ENCODE measurements at places on chromosomes 1 and 21. TPM values are rescaled to one million over a fixed set of nuclear protein-coding genes. Genes with fewer than 3 reads are reported as not detected.

DNA sequence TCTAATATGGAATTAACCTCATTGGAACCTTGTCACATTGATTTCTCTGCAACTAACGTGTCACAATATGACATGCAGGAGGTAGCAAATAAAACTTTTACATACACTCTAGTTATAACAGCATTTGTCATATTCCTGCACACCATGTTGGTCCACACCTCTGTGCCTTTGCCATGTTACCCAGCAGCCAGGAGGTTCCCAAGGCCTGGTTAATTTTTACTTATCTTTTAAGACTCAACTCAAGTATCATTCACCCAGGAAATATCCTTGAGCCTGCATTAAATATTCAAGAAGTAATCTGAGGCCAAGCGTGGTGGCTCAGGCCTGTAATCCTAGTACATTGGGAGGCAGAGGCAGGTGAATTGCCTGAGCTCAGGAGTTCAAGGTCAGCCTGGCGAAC lies 447.2 kb upstream of the NR5A2 start:
- no peaks in the 10 kb centered on the region for H3K4me1 ChIP-seq
- H3K4me3 ChIP-seq: no peak overlapping the region
- H3K27ac ChIP-seq: no peak overlapping the region
- no peaks in the 10 kb centered on the region for H3K27me3 ChIP-seq
- DNase-seq: no peak
- no peaks in the 10 kb centered on the region for H3K36me3 ChIP-seq

DNA sequence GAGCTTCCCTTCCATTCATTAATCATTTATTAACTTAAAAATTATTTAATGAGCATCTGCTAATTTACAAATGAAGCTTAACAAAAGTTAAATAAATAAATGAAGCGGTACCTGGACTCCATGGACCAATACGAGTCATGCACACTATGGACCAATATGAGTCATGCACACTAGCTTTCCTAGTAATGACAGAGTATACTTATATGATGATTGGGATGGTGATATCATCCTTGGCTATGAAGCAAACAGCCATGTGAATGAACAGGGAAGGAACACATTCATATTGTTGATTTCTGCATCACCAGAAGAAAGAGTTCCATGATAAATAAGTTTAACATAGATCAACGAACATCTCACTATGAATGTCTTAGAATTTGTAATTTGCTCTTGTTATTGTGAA lies 109.9 kb downstream of the SPAG17 start:
- H3K4me3 ChIP-seq: no peak overlapping the region
- DNase-seq: no peak
- H3K27ac ChIP-seq: no peak overlapping the region
- no peaks in the 10 kb centered on the region for H3K27me3 ChIP-seq

- no peaks in the 10 kb centered on the region for H3K4me1 ChIP-seq
- H3K27me3 ChIP-seq: no peaks in the 10 kb centered on the region
- peaks cover 31% of the 10 kb centered on the region for H3K36me3 ChIP-seq
- DNase-seq: no peak
- H3K27ac ChIP-seq: no peak overlapping the region
Measured at GRCh38 chr1:236836157-236836556, 41.1 kb downstream of the MTR start.

- no peak overlapping the region for H3K27ac ChIP-seq
- H3K4me3 ChIP-seq: no peak overlapping the region
- no peaks in the 10 kb centered on the region for H3K4me1 ChIP-seq
- H3K36me3 ChIP-seq: no peaks in the 10 kb centered on the region
- no peaks in the 10 kb centered on the region for H3K27me3 ChIP-seq
- DNase-seq: no peak
Measured at GRCh38 chr1:38121231-38121680, 74.7 kb upstream of the POU3F1 start.

- H3K4me1 ChIP-seq: peaks cover 3% of the 10 kb centered on the region
- H3K4me3 ChIP-seq: no peak overlapping the region
- peak; percentile 58 for DNase-seq
- H3K27ac ChIP-seq: no peak overlapping the region
- H3K27me3 ChIP-seq: no peaks in the 10 kb centered on the region
Measured at GRCh38 chr1:201877877-201878401, 10.8 kb upstream of the SHISA4 start.

DNA sequence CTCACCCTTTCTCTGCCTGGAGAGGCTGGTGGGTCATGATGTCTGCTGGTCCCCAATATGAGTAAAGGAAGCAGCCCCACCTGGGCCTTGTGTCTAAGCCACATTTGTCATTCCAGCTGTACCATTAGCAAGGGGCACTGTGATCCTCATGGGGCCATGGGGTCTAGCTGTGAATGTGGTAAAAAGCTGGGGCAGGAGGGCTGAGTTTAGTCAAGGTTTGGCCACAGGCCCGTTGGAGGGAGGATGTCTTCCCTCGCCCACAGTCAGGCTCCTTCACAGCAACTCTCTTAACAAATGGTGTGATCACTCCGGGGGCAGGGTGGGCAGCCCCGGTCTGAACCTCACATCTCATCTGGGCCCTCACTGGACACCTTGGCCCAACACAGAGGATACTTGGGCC lies 115.4 kb downstream of the DMRTB1 start:
- H3K36me3 ChIP-seq: no peaks in the 10 kb centered on the region
- no peak overlapping the region for H3K4me3 ChIP-seq
- no peak for DNase-seq
- H3K27me3 ChIP-seq: no peaks in the 10 kb centered on the region
- H3K27ac ChIP-seq: no peak overlapping the region

GRCh38 chr1:115982400-115982799 lies 6.1 kb downstream of the SLC22A15 start:
- DNase-seq: no peak
- peaks cover 4% of the 10 kb centered on the region for H3K4me1 ChIP-seq
- no peaks in the 10 kb centered on the region for H3K36me3 ChIP-seq

GRCh38 chr1:14037101-14037847 lies 337.3 kb downstream of the PRDM2 start:
- H3K4me3 ChIP-seq: no peak overlapping the region
- H3K4me1 ChIP-seq: no peaks in the 10 kb centered on the region
- H3K27ac ChIP-seq: no peak overlapping the region
- H3K36me3 ChIP-seq: no peaks in the 10 kb centered on the region
- DNase-seq: peak; percentile 23

DNA sequence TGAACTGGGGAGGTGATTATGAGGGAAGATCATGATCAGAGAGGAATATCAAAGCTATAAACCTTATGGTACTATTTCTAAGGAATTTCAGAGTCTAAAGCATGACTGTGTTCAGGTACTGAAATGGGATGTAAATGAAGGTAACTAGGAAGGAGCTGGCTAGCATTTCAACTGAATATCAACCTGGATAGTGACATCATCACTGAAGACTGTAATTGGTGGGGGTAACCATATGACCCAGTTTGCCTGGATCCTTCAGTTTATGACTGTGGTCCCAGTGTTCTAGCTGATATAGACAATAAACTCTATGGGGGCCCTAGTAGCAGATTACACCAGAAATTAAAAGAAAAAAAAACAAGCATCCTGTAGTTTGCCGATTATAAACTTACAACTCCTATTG lies 120.8 kb downstream of the APP start:
- H3K27ac ChIP-seq: no peak overlapping the region
- H3K36me3 ChIP-seq: peaks cover 11% of the 10 kb centered on the region
- H3K27me3 ChIP-seq: no peaks in the 10 kb centered on the region
- H3K4me1 ChIP-seq: no peaks in the 10 kb centered on the region

DNA sequence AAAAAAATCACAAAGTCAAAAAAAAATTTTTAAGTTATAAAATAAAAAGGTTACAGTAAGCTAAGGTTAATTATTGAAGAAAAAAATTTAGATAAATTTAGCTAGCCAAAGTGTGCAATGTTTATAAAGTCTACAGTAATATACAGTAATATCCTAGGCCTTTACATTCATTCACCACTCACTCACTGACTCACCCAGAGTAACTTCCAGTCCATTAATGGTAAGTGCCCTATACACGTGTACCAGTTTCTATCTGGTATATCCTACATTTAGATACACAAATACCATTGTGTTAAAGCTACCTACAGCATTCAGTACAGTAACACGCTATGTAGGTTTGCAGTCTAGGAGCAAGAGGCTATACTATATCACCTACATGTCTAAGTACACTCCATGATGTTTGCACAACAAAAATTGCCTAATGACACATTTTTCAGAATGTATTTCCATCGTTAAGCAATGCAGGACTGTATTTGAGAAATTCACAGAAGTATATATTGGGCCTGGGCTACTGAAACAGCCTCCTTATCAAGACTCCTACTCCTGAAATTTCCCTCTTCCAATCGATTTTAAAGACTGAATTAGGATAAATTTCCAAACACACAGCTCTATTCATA lies 155.1 kb downstream of the COP1 start:
- H3K36me3 ChIP-seq: no peaks in the 10 kb centered on the region
- H3K27me3 ChIP-seq: no peaks in the 10 kb centered on the region
- no peaks in the 10 kb centered on the region for H3K4me1 ChIP-seq
- H3K27ac ChIP-seq: no peak overlapping the region

- DNase-seq: peak; percentile 75
- no peaks in the 10 kb centered on the region for H3K4me1 ChIP-seq
- no peaks in the 10 kb centered on the region for H3K27me3 ChIP-seq
- no peak overlapping the region for H3K4me3 ChIP-seq
Measured at GRCh38 chr1:28359592-28360239, 9.8 kb upstream of the PHACTR4 start.

GRCh38 chr21:25855576-25855975 lies 120.8 kb downstream of the GABPA start:
- peaks cover 2% of the 10 kb centered on the region for H3K27me3 ChIP-seq
- H3K27ac ChIP-seq: no peak overlapping the region
- no peaks in the 10 kb centered on the region for H3K36me3 ChIP-seq
- no peak overlapping the region for H3K4me3 ChIP-seq
- H3K4me1 ChIP-seq: peaks cover 8% of the 10 kb centered on the region

GRCh38 chr1:51058858-51059257 lies 43.2 kb upstream of the C1orf185 start:
- H3K36me3 ChIP-seq: no peaks in the 10 kb centered on the region
- no peak overlapping the region for H3K27ac ChIP-seq
- H3K4me1 ChIP-seq: no peaks in the 10 kb centered on the region
- H3K27me3 ChIP-seq: no peaks in the 10 kb centered on the region
- no peak for DNase-seq
- no peak overlapping the region for H3K4me3 ChIP-seq

GRCh38 chr1:115725600-115725999 lies 42.9 kb downstream of the CASQ2 start:
- no peaks in the 10 kb centered on the region for H3K27me3 ChIP-seq
- H3K4me3 ChIP-seq: no peak overlapping the region
- H3K36me3 ChIP-seq: no peaks in the 10 kb centered on the region

- peak; percentile 22 for DNase-seq
- no peaks in the 10 kb centered on the region for H3K27me3 ChIP-seq
- no peak overlapping the region for H3K27ac ChIP-seq
Measured at GRCh38 chr1:185559684-185560331, 174.4 kb upstream of the HMCN1 start.

DNA sequence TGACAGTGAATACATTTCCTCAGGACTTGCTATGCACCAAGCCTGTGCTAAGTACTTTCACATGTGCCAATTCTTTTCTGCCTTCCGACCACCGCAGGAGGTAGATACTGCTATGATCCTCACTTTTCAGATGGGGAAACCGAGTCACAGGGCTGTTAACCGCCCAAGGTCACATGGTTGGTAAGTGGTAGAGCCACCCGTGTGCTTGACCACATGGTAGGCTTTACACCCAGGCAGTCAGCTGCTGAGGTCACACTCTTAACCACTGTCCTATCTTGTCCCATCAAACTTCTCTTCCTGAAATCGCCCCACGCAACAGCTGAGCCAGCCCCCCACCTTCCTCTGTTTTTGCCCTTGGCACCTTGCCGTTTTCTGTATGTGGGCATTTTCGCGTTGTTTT lies 31.0 kb upstream of the SDHB start:
- DNase-seq: no peak
- no peak overlapping the region for H3K4me3 ChIP-seq
- H3K27me3 ChIP-seq: no peaks in the 10 kb centered on the region
- no peak overlapping the region for H3K27ac ChIP-seq

DNA sequence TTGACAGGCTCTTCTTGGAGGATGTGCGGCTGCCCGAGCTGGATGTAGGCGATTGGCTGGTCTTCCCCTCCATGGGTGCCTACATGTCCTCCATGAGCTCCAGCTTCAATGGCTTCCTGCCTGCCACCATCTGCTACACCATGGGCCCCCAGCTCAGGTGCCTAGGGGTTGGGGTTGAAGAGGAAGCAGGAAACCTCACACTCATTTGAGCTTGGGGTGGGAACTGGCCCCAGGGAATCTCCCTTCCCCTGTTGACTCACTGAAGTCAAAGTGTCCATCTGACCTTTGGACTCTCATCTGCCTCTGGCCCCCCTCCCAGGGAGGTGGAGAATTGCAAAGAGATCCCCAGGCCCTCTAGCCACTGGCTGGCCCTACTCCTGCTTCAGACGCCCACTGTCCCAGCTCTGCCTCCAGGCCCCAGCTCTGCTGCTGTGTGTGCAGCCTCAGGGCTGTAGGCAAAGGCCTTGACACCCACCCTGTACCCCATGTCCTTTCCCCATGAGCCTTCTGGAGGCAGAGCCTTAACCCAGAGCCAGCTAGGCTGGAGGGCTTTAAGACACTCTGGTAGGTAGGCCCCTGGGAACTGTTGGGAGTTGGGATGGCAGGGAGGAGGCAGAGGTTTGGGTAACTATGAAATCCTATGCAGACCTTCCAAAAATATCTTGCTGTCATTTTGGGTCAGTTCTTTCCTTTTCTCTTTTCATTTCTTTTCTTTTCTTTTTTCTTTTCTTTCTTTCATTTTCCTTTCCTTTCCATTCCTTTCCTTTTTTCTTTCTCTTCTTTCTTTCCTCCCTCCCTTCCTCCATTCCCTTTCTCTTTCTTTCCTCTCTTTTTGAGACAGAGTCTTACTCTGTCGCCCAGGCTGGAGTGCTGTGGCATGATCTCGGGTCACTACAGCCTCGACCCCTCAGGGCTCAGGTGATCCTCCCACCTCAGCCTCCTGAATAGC lies 66.9 kb upstream of the TINAGL1 start:
- no peak overlapping the region for H3K4me3 ChIP-seq
- no peaks in the 10 kb centered on the region for H3K27me3 ChIP-seq
- DNase-seq: no peak

GRCh38 chr1:97004054-97004453 lies 282.5 kb downstream of the PTBP2 start:
- no peak for DNase-seq
- H3K4me3 ChIP-seq: no peak overlapping the region
- no peaks in the 10 kb centered on the region for H3K27me3 ChIP-seq

The PALMD gene
- polyA plus RNA-seq: 16.7 TPM

The C8A gene
- not detected for polyA plus RNA-seq

The CLCNKA gene
- 0.17 TPM for polyA plus RNA-seq

The SPRR3 gene
- polyA plus RNA-seq: 0.50 TPM

The TRIM45 gene
- 2.8 TPM for polyA plus RNA-seq

The OLFML3 gene
- polyA plus RNA-seq: 9.7 TPM

The EPHX1 gene
- polyA plus RNA-seq: 83.1 TPM

The RAB7B gene
- 5.3 TPM for polyA plus RNA-seq

The CD2 gene
- polyA plus RNA-seq: 5.0 TPM

The OR14A2 gene
- polyA plus RNA-seq: not detected

The OR2L13 gene
- polyA plus RNA-seq: 0.03 TPM

The AIRE gene
- not detected for polyA plus RNA-seq

The GBP6 gene
- 1.3 TPM for polyA plus RNA-seq

The NR5A2 gene
- 2.0 TPM for polyA plus RNA-seq

The CCDC24 gene
- 11.2 TPM for polyA plus RNA-seq

The ERICH3 gene
- 3.0 TPM for polyA plus RNA-seq

Measured in lung (tissue), 17 donors.